ENCODE measurements at places on chromosomes 4 and X.

- no peak for DNase-seq
Observed at GRCh38 chr4:13701937-13702446, 74.5 kb upstream of the BOD1L1 start.

GRCh38 chr4:172806841-172807240, 361.8 kb upstream of the GALNT7 start:
- no peak for DNase-seq

DNA sequence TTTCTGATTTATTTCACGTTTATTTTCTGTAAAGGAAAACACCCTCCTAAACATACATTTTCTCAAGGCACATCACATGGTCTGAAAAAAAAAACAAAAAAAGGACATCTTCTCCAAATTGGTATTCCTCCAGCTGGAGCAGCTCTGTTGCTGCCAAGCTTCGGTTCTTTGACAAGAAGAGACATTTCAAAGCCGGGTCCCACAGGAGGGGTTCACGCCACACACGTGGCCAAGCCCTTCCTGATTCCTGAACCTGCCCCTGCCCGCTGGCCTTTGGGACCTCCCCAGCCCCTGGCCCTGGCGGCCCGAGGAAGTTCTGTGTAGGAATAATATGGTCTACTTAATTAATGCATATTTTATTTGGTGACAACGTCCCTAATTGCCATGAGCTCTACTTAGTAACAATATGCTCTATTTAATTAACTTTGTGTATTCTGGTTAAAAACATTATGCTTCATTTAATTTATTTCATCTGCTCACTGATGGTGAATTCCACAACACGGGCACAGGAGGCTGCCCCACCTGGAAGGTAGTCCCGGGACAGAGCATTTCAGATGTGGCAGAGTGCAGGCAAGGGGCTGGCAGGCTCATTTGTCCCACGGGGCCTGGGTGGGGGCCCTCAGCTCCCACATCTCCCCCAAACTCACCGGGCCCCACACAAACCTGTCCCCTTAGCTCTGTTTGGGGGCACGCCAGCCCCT, 5.4 kb upstream of the RGS12 start:
- DNase-seq = no peak

DNA sequence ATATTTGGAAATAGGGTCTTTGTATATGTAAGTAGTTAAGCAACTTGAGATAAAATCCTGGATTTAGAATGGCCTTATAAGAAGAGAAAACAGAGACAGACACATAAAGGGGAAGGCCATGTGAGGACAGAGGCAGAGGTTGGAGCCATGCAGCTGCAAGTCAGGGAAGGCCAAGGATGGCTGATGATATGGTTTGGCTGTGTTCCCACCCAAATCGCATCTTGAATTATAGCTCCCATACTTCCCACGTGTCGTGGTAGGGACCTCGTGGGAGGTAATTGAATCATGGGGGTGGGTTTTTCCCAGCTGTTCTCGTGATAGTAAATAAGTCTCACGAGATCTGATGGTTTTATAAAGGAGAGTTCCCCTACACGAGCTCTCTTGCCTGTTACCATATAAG, 76.3 kb downstream of the STK32B start:
- no peak for DNase-seq

DNA sequence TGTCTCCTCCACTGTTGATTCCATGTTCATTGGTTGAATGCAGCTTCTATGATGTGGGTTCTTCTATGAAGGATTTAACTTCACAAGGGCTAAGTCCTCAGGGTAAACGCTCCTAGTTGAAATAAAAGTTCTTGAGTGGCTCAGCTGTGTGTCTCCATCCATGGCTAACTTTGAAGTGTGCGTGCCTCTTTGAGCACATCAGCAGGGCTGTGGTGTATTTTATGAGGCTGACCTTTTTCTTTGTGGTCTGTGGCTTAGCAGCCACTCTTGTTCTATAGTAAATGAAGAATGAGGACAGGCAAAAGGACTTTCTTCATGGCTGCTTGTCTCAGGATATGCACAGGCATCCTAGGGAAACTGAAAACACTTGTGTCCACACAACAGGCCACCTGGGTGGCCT, 88.5 kb downstream of the KIT start:
- no peak for DNase-seq

DNA sequence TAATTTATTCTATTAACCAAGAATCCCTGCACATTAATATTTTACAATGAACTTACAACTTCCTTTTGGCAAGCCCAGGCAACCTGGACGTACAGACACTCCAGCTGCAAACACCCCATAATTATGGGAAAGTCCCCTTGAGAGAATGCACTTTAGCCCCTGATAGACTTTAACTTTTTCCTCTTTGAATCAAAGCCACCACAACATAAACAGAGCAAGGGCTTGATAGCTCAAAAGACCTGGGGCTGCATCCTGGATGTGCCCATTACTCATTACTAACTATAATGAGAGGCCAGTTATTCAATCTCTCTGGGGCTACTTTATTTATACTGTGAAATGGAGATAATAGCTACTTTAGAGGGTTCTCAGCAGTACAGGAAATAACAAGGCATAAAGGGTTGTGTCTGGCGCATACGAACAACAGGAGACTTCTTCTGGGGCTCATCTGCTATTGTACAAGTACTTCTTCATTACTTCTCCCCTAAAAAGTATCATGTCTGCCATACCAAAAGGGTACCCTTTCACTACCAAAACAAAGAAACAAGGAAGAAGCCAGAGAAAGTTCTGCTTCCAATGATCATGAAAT, 54.9 kb downstream of the CASK start:
- no peak for DNase-seq

GRCh38 chrX:19172741-19173140, 50.5 kb upstream of the ADGRG2 start:
- DNase-seq = no peak

GRCh38 chr4:83779103-83780052, 243.5 kb downstream of the GPAT3 start:
- DNase-seq = no peak

DNA sequence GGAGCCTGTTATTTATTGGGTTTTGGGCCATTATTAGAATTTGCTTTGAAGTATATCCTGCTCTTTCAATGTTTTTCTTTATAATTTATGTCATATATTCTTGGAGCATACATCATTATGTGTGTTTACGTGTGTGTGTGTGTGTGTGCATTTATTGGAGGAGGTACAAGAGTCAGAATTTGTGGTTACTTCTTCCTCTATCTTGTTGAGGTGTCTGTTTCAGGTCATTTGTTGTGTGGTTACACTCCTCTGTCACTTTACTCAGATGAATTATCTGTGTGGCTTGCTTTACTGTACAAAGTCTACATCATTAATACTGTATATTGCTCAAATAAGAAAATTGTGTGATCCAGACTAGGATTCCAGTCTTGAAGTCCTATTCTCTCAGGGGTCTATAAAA, 1957.4 kb upstream of the TENM3 start:
- DNase-seq = no peak

GRCh38 chr4:5142726-5143125, 91.4 kb downstream of the STK32B start:
- DNase-seq = no peak

DNA sequence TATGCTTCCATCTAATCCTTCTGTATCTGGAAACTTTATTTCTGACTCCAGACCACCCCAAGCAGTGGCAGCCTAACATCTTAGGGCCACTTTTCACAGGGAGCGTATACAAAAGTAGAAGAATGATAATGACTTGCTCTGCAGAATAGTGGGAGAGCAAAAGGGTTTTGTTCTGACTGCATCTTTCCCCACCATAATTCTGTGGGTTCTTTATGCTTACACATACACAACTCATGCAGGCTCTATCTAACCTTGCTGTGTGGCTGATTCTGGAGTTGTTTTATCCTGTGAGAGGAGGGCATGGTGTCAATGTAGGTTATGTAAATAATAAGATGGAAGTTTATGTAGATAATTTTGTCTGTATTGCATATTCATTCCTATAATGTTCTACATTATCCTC, 42.4 kb upstream of the NDNF start:
- DNase-seq = no peak

DNA sequence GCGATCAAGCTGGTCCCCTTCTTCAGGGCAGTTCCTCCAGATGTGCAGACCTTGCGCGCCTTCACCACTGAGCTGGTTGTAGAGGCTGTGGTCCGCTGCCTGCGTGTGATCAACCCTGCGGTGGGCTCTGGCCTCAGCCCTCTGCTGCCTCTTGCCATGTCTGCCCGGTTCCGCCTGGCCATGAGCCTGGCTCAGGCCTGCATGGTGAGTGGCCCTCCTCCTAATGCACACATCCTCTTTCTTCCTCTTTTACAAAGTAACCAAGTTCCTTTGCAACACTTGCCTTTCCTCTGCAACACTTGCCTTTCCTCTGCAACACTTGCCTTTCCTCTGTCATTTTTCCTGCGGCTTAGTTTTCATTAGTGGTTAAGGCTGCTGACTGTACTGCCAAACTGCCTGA, 1.8 kb downstream of the CCDC22 start:
- no peak for DNase-seq

DNA sequence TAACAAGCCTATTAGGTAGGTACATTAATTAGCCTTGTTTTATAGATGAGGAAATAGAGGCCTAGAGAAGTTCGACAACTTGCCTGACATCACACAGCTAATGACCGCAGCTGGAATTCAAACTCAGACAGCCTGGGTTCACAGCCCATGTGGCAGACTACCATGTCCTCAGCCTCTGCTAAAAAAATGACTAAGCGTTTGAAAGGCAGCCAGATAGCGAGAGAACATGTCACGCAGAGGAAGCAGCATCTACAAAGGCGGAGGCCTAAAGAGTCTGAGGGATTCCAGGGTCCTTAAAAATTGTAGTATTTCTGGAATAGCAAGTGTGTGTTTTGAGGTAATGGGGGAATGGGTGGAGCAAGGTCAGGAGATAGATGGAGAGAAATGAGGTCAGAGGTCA, 33.2 kb upstream of the BMP15 start:
- no peak for DNase-seq

DNA sequence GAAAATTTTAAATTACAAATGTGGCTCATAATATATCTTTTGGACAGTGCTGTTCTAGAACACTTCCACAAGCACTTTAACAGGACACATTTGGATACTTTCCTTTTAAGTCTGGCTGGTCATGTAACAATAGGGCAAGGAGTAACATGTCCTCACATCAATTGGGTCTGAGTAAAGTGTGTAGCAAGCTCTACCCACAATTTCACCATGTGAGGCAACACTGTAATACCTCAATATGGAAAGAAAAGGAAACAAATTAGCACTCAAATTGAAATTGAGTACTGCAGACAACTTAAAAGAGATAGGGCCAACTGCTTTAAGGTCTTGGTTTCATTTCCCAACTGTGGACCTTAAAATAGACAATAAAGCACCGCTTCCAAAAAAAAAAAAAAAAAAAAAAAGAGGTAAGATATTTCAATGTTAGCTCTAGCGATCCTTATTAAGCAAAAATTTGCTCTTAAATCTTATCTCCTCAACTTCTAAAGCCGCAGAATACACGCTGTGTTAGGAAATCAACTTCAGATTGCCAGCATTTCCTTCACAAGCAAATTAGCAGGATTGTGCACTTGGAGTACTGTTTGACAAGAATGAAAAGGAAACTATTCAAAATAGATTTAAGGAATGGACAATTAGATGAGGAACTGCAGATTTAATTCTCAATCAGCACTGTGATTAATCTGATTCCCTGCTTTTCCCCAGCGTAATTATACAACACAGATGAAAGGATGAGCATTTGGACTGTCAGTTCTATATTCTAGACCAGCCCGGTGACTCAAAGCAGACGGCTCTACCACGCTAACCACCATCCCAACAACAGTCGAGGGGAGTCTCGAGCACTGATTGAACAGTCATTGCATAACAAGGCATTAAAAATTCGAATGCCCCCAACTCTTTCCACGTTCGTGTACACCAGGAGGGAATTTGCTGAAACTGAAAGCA, 1.6 kb downstream of the CASK start:
- no peak for DNase-seq

DNA sequence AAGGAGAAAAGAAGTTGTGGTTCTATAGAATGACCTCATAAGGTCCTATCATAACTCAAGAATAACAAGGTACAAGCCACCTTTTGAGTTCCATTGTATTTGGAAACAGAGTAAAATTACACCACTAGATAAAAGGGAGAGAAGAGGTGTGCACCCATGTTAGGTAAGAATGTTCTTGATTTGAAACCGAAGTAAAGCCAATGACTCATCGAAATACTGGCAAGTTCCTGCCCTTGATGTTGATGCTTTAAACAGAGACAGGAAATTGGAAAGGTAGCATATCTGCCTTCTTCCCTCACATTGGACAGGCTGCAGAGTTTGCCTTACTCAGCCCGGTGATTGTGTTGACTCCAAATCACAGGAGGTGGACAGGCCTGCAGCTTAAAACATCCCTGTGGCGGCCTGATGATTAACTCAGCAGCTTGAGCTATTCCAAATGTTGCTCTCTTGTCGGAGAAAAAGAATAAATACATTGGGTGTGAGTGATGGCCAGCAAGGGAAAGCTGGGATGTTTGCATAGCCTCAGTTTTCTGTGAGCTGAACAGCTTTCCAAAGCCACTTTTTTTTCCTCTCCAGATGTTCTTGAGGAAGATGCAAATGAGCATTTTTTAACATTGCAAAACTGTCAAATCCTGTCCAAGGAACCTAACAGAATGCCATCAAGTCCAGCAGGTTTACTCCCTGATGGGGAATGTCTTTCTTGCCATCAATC, 321.1 kb downstream of the NKX6-1 start:
- DNase-seq = no peak

- no peak for DNase-seq
Observed at GRCh38 chr4:159549098-159549518, 446.2 kb downstream of the RAPGEF2 start.

DNA sequence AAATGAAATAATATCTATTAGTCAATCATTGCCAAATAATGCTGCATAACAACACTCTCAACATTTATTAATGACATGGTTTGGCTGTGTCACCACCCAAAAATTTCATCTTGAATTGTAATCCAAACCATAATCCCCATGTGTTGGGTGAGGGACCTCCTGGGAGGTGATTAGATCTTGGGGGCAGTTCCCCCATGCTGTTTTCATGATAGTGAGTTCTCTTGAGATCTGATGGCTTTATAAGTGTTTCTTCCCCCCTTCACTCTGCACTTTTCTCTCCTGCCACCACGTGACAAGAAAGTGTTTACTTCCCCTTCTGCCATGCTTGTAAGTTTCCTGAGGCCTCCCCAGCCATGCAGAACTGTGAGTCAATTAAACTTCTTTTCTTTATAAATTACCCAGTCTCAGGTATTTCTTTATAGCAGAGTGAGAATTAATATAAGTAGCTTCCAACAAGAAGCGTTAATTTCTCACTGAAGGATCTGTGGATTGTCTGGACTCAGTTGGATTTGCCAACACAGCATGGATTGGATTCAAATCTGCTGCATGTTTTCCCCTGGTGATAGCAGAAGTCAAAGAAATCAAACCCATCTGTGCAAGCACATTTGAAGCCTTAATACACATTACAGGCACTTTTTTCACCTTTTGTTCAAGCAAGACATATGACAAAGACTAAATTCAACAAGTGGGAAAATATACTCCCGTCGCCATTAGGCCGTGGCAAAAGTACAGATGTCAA, 216.6 kb downstream of the PDGFC start:
- no peak for DNase-seq

DNA sequence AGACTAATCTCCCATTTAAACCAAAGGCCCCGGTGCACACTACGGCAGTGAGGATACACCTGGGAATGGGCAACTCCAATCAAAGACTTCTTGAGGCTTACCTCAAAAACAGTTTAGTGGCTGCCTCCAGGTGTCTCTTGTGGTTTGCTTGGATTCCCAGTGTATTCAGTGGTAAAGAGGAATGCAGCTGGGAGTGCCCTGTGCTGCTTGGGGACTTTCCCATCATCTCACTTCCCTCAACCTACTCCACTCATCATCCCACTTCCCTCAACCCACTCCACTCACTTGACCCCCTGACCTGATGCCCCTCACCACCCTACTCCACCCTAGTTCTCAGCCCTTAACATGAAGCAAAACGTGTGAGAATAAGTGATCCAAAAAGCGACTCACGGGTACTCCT, 177.3 kb upstream of the ETNPPL start:
- DNase-seq = no peak
